Thymus (tissue), 14 donors: ENCODE measurements at places on chromosomes 3 and 15.

GRCh38 chr3:53140847-53141845 is 10.9 kb upstream of the RFT1 start:
- no peak for DNase-seq

- no peak for DNase-seq
Observed at GRCh38 chr3:66322436-66322835, 101.6 kb downstream of the SLC25A26 start.

DNA sequence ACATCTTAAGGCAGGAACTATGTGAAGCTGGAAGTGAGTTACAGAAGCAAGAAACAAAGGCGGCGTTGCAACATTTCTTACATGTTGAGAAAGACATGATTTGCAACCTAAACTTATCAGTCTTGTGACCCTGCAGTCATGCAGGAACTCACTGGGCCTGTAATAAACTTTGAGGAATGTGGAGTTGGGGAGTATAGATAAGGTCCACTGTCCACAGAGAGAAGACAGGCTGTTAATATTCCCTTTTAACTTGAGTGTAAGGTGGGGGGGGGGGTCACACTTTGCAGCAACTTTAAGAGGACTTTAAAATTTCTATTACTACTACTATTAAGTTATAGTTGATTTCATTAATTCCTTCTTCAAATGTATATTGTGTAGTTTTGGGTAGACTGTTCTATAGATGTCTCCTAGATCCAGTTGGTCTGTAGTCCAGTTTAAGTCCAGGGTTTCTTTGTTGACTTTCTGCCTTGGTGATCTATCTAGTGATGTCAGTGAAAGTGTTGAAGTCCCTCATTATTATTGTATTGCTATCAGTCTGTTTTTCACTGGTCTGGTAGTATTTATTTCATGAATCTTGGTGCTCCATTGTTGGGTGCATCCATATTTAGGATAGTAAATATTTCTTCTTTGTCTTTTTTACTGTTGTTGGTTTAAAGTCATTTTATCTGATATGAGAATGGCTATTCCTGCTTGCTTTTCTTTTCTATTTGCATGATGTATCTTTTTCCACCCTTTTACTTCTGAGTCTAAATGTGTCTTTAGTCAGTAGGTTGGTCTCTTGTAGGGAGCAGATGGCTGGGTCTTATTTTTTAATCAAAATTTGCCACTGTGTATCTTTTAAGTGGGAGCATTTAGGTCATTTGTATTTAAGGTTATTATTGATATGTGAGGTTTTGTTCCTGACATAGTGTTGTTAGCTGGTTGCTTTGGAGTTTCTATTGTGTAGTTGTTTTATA is 15.6 kb upstream of the FAM98B start:
- DNase-seq: no peak

DNA sequence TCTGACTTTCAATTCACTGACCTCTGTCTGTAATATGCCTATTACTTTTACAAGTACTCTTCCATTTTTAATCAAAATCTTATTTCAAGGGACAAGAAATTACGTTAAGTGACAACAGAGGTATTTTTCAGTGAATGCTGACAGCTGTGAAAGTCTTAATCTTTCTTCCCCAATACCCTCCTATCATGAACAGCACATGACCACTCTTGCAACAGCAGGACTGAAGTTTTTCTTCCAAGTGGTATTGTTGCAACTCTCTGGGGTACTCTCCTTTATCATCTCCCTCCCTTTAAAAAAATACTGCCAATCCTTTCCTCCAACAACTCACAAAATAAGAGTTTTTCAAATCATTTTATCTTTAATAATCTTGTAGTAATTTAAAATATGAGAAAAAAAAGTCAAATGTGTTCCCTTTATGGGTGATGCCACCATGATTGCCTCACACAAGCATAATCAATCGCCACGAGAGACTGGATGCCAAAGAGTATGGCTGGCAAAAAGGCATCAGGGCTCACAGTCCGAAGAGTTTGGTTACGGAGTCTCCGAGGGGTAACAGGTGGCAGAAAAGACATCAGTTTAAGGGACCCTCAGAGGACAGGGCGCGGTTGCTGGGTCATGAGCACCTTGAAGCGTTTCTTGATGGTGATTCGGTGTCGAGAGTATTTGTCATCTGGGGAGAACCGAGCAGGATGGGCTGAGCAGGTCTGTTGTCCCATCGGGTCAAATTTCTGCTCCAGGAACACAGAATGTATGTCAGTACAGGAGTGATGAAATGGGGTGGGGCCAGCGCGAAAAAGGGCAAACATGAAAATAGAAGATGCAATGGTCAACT is 1.3 kb downstream of the NOP10 start:
- no peak for DNase-seq

DNA sequence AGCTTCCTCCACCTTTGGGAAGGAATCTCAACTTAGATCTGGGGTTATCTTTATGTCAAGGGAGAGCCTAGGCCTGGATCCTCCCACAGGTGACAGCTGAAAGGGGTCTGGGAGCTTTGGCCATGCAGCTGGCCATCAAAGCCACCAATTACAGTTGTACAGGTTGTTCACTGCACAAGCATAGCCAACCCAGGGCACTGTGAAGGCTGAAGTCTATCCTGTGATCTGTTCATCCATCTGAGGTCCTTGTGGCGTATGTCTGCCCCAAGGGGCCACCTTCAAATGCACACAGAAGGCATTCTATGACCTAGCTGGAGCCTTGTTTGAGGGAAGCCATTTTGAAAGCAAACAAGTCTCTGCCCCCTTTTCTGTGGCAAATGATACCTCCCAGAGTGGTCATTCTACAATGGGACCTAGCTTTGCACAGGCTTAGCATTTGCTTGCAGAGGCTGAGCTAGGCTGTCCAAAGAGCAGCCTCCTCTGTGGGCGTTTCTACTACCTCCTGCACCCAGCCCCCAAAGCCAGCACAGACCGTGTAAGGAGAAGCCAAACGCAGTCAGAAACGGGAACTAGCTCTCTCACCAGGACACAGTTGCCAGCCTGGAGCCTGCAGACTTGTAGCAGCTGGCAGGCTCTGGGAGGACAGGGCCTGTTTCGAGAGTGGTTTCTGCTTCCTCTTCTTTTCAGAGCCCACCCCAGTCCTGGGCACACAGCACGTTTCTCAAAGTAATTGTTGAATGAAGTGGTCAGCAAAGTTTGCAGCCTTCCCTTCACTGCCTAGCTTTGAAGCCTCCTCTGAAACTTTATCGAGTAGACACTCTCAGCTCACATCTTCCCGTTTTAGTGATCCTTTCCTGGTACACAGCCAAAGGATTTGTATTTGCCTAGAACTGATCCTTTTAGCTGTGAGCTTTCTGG is 157.3 kb upstream of the SMAD3 start:
- DNase-seq: peak; percentile 37

GRCh38 chr3:103337179-103337845 is 902.5 kb downstream of the ZPLD1 start:
- DNase-seq: no peak

DNA sequence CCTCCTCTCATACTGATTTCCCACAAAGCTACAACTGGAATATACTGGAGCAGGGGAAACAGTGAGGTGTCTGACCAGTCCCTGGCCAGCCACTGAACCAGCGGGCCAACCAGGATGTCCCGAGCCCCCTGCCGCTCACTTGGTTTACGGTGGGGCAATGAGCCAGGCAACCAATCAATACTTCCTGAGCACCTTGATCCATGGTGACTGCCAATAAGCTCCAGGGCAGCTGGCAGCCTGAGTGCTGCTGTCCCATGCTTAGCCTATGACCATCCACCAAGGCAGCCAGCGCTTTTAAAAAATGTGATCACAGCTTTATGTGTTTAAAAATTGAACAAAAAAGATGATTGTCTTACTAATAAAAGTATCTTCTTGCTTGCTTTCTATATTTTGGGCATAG is 4.2 kb downstream of the SCN10A start:
- no peak for DNase-seq

- DNase-seq: no peak
Observed at GRCh38 chr3:50972029-50972428, 297.3 kb downstream of the DOCK3 start.

GRCh38 chr3:45772341-45773035 is 23.8 kb downstream of the SLC6A20 start:
- peak; percentile 57 for DNase-seq

GRCh38 chr3:180332608-180333007 is 269.4 kb upstream of the TTC14 start:
- no peak for DNase-seq

DNA sequence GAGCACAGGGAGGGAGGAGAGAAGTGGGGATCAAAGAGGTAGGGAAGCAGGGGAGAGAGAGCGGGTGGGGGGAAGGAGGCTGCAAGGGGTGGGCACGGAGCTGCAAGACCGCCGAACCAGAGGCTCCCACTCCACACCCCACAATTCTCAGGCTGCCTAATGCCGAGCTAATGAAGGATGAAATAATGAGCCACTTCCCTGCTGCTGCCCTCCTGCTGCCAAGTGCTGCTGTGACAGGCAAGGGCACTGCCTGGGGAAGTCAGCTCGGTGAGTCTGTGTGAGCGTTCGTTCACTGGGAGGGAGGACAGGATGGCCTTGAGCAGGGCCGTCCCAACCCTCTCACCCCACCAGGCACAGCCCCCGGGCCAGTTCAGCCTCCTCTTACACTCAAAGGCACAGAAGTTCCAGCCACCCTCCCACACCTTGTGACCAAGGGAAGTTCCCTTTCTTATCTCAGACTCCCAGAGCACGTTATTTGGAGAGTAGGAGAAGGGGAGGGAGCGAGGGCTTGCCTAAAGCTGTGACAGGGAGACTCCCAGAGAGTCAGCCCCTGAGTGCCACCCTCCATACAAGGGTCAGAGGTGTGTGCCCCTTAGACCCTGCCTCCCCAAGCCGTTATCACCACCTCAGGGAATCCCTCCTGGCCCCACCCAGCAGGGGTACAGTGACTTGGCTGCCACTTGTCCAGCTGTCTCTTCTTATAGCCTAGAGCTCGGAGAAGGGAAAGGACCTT is 12.4 kb downstream of the GLYCTK start:
- no peak for DNase-seq

- no peak for DNase-seq
Observed at GRCh38 chr3:177590826-177591225, 393.5 kb upstream of the TBL1XR1 start.

DNA sequence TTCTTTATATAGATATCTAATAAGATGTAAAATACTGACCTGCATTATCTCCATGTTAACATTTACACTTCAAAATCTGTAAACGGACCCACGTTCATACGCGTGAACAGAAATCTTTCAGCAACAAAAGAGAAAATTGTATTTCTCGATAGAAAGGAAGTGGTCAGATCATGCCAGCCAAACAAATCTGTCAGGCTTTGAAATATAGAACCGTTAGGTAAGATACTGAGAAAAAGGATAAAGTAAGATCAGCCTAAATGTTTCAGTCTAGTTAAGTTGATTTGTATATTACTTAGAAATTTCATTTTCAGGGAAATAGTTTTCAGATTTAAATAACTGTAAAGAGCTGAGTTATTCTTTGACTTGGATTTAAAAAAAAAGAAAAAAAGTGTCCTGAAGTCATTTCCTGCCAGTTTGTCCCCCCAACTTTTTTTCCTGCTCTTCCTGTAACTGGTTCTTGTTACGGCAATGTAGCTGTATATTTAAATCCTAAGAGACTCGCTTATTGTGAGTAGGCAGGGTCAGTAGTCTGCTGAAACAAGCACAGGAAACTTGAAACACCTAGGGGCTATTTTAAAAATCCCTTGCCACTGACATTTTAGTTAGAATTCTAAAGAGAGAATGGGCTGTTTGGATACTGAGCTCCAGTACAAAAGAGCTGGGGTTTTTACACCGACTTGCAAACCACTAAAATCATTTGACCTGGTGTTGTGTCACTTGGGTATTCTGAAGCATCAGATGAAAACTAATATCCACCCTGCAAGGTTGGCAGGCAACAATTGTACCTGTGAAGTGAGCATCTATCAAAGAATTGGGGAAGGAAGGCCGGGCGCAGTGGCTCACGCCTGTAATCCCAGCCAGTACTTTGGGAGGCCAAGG is 237.5 kb downstream of the UBE2E2 start:
- DNase-seq: no peak

DNA sequence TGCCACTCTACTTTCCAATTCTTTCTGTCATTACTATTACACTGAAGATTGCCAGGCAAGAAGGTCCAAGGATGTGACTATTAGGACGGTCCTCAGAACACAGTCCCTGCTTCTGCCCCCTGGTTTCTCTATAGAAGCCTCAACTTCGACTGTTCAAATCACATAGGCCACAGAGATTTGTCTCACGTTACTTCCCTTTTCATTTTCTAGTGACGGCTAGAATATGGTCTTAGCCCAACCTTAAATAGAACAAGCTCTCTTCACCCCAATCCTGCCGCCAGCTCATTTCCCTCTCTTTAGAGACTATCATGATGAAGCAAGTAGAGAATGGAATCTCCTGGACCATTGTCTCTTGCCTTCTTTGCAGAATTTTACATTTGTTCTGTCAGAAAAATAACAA is 84.9 kb downstream of the TIGIT start:
- no peak for DNase-seq

- no peak for DNase-seq
Observed at GRCh38 chr3:11591391-11592282, 52.1 kb downstream of the VGLL4 start.

DNA sequence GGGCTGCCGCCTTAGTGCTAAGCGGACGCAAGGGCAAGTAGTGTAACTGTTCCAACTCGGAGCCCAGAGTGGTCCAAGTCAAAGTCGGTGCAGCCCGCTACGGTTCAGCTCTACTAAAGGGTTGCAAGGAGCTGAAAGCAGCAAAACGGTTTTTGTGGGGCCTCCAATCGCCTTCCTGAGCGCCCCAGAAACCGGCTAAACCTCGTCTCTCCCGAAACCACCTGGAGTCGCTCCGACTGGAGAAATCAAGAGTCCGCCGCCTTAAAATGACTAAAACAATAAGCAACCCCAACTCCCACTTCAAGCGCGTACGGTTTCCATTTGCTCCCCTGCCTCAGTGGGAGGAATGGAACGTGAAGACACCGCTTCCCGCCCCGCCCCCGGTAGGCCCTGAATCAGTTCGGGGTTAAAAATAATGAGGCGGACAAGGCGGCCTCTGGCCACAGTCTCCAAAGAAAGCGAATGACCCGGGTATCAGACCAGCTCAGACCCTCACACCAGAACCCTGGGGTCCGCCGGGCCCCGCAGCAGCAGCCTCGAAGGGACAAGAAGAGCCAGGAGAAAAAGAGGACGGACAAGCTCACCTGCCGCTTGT is 401 bp downstream of the SEC11A start:
- DNase-seq: no peak

DNA sequence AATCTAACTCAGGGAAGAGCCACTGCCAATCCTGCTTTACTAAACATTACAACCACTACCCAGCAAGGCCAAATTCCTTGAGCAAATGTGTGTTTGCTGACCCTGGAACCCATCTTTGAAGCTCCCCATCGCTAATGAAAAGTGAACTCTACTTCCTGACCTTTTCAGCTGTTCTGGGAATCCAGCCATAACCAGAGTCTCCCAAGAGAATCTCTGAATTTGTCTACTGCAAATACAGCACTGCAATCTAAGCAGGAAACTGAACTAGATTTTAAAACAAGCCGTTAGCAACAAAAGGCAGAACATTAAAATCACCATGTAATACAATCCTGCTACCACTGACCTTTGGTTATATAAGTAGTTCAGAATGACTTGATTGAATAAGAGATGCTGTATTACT is 309.2 kb downstream of the MAGI1 start:
- no peak for DNase-seq

DNA sequence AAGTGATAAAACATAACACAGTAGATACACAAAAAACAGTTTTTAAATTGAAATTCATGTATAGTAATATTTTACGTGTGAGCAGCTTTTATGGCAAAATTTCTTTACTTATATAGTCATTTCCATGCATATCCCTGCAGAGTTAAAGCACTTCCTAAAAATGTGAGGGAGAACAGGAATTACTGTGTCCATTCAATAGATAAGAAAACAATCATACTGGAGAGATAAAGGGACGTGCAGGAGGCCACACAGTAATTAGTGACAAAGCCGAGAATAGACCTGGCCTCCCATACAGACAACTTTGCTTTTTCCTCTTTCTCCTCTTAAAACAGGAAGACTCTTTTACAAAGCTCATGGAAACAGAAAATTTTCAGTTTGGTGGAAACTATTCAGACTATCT is 247.5 kb downstream of the CDIN1 start:
- DNase-seq: no peak
